ENCODE measurements at places on chromosomes 1 and 21.

DNA sequence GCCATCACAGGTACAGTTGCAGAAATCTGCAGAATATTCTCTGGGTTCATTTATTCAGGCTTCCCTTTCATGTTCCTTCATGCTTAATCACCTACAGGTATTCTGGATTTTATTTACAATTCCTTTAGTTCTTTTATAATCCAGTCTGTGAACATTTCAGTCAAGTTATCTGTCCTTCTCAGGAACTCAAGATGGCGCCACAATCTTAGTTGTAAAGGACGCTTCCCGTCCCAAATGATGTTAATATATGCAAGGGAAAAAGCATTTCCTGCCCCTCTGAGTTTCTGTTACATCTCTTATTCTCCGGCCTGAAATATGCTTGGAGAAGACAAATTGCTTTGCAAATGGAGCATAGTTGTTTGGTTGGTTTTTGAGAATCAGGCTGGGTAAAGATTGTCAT is 19.3 kb downstream of the F3 start:
- DNase-seq, result no peak

GRCh38 chr21:38669186-38669585 is 136.5 kb upstream of the ETS2 start:
- DNase-seq, result no peak

DNA sequence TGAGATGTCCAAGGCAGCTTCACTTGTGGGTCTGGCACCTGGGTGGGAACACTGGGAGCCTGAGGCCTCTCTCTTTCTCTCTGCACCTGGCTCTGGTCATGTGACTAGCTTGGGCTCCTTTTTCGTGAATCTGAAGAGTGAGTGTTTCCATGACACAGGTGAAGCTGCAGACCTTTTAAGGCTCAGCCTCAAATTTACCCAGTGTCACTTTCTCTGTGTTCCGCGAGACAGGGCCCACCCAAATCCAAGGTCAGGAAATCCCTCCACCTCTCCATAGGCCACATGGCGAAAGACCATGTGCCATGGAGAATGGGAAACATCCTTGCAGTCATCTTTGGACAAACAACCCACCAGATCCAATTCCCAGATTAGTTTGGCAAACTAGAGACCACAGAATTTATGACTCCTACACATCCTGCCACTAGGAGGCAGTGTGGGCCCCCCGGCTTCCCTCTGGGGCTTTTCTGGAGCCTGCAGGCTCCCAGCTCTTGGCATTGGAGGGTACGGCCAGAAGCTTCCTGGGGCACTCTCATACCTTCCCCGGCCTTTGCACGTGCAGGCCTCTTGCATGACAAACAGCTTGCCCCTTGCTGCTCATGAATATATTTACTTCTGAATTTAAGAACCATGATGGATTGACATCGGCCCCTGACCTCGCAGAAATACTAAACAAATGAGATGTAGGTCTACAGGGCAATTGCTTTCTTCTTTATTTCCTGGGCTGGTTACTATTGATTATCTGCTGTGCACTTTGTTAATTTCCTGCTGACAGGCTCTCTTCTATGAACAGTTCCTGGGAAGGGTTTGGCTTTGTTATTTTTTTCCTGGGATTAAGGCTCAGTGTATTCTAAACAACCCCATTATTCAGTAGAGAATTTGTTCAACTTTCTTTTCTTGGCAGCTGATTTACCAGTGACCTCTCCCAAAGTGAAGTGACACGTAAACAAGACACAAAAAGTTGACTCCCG is 180.7 kb downstream of the KAZN start:
- DNase-seq, result no peak

DNA sequence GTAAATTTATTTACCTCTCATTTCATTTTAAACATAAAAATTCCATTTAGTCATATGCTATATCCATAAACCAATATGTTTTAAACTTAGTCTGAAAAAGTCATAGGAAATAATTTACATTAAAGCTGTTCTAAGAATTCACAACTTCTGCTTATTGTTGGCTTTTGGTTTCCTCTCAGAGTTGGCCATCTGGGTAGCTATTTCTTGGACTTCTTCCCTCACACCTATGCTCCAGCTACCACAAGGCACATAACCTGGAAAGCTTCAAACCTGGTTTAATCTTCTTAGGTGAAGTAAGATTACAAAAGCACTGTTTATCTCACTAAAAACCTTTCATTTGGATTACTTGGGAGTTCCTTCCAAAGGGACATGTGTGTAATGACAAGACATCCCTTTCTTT is 29.8 kb downstream of the RBM11 start:
- DNase-seq, result no peak

DNA sequence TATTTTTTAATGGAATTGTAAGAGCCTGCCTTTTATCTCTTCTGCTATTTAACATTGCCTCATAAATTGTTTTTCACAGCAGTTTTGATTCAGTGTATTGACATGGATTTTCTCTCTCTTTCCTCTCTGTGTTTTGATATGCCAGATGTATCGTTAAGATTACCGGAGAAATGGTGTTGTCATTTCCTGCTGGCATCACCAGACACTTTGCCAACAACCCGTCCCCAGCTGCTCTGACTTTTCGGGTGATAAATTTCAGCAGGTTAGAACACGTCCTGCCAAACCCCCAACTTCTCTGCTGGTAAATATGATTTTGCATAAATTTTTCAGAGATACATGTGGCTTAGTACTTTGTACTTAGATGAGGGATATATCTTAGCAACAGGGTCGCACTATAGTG is 23.1 kb upstream of the DYNLT5 start:
- DNase-seq, result no peak

DNA sequence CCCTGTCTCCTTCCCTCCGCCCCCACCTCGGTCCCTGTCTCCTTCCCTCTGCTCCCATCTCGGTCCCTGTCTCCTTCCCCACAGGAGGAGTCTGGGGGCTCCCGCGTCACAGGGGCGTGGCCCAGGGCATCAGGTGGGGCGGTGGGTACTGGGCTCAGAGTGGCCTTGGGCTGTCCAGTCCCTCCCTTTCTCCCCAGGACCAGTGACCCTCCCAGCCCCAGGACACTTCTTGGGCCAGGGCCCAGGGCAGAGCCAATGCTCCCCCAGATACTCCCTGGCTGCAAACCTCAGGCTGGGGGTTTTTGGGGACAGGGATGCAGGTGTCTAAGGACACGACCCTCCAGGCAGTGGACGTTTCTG is 6.8 kb upstream of the RNF223 start:
- no peak for DNase-seq

DNA sequence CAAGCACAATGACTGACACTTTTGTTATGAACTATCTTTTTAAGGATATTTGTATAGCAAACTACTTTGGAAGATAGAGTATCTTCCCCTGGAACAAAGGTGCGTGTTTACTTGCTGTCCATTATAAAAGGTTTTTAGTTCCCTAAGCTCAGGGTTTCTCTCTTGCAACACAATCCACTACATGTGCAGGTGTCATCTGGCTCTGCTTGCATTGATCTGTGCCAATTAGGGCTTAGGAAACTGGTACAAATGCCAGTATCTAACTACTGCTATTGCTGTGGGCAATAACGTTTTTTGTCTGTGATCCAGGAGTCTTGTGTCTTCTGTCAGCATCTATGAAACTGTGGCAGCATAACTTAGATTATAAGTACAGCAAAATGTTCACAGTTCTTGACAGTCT is 68.3 kb upstream of the ABCD3 start:
- DNase-seq, result no peak

- DNase-seq, result no peak
Measured at GRCh38 chr1:19349999-19350398, 37.9 kb downstream of the SLC66A1 start.

DNA sequence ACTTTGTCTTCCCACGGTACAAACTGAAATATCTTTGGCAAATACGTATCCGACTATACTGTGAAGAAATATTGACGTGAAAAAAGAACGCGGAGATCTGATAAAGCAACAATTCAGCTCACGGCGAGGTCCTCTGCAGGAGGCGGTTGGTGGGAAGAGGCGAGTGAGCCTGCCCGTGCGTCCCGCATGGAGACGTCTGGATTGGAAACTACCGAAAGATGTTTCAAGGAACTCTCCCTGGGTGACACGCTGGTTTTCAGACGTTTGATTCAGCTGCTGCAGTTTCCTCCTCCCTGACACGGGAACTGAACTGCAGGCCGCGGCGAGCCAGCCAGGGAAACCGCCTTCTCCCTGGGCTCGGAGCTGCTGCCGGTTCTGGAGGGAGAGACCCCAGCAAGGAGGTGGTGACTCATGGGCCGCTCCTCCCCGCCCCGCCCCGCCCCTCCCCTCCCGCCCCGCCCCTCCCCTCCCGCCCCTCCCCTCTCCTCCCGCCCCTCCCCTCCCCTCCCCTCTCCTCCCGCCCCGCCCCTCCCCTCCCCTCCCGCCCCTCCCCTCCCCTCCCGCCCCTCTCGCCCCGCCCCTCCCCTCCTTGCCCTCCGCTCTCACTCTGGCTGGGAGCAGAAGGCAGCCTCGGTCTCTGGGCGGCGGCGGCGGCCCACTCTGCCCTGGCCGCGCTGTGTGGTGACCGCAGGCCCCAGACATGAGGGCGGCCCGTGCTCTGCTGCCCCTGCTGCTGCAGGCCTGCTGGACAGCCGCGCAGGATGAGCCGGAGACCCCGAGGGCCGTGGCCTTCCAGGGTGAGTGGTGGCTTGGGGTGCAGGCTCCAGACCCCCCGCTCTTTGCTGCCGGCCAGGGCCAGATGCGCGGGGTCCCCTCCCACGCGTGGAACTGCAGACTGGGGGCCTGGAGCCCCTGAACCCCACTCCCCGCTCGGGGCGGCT is at the start of gene COL6A1:
Gene COL6A1, plus strand, starts transcription at position 620 of the 941 bp plus-strand sequence. Its CDS starts 81 bp downstream, at position 701.
- no peak for DNase-seq

DNA sequence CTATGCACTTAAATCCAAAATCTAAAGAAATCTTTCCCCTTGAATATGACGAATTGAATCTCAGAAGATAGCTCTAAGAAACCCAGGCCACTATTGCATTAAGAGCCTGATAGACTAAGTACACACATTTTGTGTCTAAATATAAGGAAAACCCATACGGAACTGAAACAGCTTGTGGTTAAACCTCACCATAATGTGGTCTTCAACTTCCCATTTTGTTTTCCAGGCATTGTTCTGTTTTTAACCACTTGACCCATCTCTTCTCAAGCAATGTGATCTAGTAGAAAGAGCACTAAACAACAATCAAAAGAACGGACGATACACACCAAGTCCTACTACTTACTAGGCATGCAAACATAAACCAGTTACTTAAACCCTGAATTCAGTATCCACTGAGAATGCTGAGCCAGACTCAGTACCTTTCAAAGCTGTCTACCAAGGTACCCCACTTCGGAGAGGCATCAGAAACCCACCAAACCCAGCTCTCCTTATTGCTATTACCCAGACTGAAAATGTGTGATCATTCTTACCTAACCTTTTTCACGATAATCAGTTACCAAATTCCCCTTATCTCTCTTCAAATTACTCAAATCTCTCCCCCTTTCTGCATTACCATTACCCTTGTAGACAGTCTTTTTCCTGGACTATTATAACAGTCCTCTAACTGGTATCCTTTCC is 12.8 kb downstream of the OTUD7B start:
- DNase-seq, result no peak

GRCh38 chr1:40041466-40041838 is 923 bp downstream of the CAP1 start:
- DNase-seq, result no peak

- DNase-seq, result no peak
Measured at GRCh38 chr1:189752461-189752995, 725.1 kb downstream of the BRINP3 start.

GRCh38 chr1:159826441-159827101 is at the start of gene SLAMF8:
SLAMF8 (plus strand) TSS chr1:159826873; CDS start chr1:159826899, 26 bp downstream.
- peak; percentile 34 for DNase-seq

GRCh38 chr1:7568053-7568452 is 203.0 kb upstream of the VAMP3 start:
- no peak for DNase-seq

GRCh38 chr1:207822602-207823451 is 71.0 kb downstream of the CD46 start:
- no peak for DNase-seq

- DNase-seq, result no peak
Measured at GRCh38 chr1:28517649-28517999, 11.8 kb downstream of the RCC1 start.

DNA sequence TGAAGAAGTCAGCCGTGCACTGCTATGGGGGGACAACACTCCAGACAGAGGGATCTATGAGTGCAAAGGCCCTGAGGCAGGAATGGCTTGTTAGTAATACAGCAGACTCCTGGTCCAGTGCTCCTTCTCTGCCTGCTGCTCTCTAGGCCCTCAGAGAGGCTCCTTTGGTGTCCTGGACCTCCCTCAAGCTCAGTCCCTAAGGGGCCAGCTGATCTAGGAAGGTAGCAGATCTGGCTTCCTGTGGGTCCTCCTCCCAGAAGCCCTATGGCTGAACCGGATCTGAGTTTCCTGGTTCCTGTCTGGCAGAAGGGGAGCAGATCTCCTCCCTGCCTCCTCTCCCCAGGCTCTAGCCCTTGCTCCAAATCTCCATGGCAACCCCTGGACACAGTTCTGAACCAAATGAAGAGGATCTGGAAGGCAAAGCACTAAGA is at the start of gene LDLRAD2:
Gene LDLRAD2, plus strand, starts transcription at position 391 of the 431 bp plus-strand sequence. CDS start 187 bp downstream, outside the sequence.
- no peak for DNase-seq

DNA sequence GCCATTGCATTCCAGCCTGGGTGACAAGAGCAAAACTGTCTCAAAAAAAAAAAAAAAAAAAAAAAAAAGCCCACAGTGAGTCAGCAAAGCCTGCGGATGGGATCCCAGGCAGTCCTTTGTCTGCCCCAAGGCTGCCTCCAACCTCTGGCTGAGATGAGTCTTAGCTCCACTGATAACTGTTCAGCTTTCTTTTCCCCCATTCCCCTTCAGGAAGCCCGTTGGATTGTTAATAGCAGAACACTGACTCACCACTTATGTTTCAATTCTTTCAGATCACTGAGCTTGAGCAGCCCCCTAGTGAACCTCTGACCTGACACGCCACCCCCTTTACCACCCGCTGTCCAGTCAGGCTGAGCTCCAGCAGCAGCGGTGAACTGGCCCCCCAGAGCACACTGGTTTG is 57.5 kb downstream of the ERG start:
- DNase-seq, result no peak

- no peak for DNase-seq
Measured at GRCh38 chr21:41080485-41081121, 87.4 kb upstream of the BACE2 start.

GRCh38 chr1:219945795-219946194 is 17.4 kb upstream of the SLC30A10 start:
- no peak for DNase-seq

- no peak for DNase-seq
Measured at GRCh38 chr1:168135116-168135920, 1.4 kb downstream of the GPR161 start.

GRCh38 chr1:156845055-156845952 is 13.6 kb downstream of the INSRR start:
- DNase-seq, result no peak

- no peak for DNase-seq
Measured at GRCh38 chr1:35707601-35708440, 10.9 kb downstream of the C1orf216 start.

- DNase-seq, result no peak
Measured at GRCh38 chr1:207649865-207650580, 5.1 kb downstream of the CR1L start.
